Kidney capillary endothelial cell (primary cell): ENCODE measurements at places on chromosomes 3 and 15.

GRCh38 chr15:87433871-87434270, 822.7 kb downstream of the NTRK3 start:
- no peak for DNase-seq

- no peak for DNase-seq
Observed at GRCh38 chr3:194103983-194104751, 31.8 kb upstream of the HES1 start.

GRCh38 chr3:51392355-51393133, 1.5 kb downstream of the RBM15B start:
- DNase-seq: no peak

GRCh38 chr3:155211266-155211665, 82.2 kb downstream of the STRIT1 start:
- no peak for DNase-seq

GRCh38 chr3:89059211-89059925, 48.1 kb upstream of the EPHA3 start:
- DNase-seq: no peak

- no peak for DNase-seq
Observed at GRCh38 chr3:264394-265156, 68.0 kb downstream of the CHL1 start.

DNA sequence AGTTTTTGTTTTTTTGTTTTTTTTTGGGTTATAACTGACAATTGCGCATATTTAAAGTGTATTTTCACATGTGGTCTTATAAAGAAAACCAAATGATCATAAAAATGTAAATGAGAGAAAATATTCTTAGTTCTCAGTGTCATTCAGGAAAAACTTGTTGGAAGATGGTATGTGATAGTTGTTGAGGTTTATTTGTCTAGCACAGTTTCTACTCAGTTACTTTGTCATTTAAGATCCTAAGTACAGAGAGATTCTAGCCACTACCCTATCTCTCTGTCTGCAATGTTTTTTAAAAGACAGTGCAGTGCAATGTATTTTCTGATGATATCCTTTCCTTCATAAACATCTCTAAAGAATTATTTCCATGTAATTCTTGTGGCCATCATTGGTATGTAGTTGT, 46.1 kb downstream of the AKAP13 start:
- no peak for DNase-seq

DNA sequence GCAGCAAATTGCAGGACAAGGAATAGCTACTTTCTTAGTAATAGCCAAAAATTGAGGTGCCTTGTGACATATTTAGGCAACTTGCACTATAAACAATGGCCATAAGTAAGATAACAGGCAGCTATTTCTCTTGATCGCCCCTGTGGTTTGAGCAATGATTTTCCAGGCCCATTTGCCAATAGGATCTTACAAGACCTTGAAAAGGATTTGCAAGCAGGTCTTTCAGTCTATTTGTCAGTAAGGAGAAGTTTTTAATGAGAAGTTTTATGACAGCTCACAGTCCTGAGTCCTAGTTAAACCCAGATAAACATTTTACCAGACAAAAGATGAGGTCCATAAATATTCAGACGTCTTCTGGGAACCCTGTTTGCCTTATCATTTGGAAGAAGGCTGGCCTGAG, 645.5 kb downstream of the RBMS3 start:
- no peak for DNase-seq

- no peak for DNase-seq
Observed at GRCh38 chr15:70835415-70835814, 18.5 kb downstream of the LARP6 start.

DNA sequence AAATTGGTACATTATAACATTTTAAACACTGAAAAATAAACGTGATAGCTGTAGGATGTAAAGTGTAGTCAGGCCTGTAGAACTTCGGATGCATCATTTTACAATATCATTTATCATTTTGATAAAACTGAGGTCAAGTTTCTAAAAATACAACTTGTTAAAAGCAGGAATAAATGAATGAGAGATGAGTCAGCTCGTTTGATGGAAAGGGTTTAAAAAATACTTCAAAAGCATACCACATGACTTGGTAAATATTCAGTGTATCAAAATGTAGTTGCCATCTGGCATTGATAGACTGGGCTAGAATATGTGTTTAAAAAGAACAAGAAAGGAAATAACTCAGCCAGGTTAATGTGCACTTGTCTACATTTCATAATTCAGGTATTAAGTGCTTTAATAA, 357.0 kb downstream of the TIGIT start:
- peak; percentile 29 for DNase-seq

GRCh38 chr15:92092289-92093105, 239.0 kb downstream of the SLCO3A1 start:
- DNase-seq: no peak

DNA sequence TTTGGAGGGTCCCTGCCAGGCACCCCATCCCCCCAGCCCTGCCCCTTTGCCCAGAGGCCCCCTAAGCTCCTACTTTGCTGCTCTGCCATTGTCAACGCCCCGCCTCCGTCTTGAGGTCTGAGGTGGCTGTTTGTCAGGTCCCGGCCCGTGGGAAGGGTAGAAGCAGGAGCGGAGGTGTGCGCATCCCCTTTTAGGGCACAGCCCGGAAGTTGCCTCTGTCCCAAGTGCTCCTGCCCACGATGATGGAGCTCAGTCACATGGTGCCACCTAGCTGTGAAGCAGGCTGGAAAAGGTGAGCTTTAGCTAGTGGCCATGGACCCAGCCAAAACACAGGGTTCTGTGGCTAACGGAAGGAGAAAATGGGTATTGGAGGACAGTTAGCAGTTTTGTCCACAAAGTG, 28.5 kb upstream of the LCTL start:
- DNase-seq: no peak

- DNase-seq: peak; percentile 66
Observed at GRCh38 chr15:67120839-67121643, 55.6 kb downstream of the SMAD3 start.

- no peak for DNase-seq
Observed at GRCh38 chr15:100116416-100117190, 225.2 kb downstream of the ADAMTS17 start.

DNA sequence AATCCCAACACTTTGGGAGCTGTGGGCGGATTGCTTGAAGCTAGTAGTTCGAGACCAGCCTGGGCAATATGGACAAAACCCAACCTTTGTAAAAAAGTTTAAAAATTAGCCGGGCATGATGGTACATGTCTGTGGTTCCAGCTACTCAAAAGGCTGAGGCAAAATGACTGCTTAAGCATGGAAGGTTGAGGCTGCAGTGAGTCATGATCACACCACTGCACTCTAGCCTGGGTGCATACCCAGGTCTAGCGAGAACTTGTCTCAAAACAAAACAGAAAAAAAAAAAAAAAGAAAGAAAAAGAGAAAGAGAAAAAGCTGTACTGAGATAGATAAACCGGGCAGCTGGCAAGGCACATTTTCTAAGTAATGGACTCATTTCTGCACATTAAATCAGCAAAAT, 10.6 kb downstream of the ARPP19 start:
- no peak for DNase-seq

- DNase-seq: no peak
Observed at GRCh38 chr3:135922903-135923250, 42.7 kb upstream of the PPP2R3A start.

- no peak for DNase-seq
Observed at GRCh38 chr3:39671600-39671999, 137.8 kb upstream of the MYRIP start.
